Naive thymus-derived CD4-positive, alpha-beta T cell (primary cell): ENCODE measurements at places on chromosomes 5 and 9.
A peak's percentile ranks its signal among the peaks of the same experiment; 100 is the strongest.

DNA sequence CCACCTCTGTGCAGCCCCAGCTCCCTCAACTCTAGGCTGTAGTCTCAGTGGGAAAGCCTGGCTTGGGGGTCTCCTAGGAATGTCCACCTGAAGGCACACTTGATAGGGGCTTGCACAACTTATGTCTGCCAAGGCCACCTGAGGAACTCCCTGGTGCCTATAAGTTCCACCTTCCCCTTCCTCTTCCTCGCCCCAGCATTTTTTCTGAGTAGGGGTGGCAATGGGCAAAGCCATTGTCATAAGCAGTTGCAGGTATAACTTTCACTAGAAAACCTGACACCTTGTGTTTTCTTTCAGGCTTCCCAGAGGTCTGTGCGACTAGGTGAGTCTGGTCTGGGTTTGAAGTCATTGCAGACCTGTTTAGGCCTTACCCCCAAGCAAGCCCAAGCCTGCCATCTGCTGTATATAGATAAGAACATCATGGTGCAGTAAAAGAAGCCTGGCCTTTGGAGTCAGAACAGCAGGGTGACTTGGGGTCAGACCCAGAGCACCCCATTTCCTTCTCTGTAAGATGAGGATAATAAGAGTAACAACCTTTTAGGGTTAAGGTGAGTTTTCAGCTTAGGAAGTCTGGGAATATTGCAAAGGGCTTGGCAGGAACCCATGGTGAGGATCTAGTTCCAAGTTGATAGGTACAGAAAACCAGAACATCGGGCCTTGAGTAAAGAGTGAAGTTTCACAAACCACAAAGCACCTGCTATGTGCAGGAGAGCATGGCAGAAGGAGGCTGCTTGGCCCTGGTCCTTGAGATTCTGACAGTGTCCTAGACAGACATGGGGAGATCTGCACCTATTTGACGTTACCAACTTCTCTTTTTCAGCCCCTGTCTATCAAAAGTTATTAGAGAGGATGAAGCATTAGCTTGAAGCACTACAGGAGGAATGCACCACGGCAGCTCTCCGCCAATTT lies 33.8 kb downstream of the TGFBI start:
- H3K27ac ChIP-seq: no peak overlapping the region
- no peak for DNase-seq
- no peaks in the 10 kb centered on the region for H3K4me1 ChIP-seq
- no peak overlapping the region for H3K4me3 ChIP-seq
- H3K36me3 ChIP-seq: no peaks in the 10 kb centered on the region

DNA sequence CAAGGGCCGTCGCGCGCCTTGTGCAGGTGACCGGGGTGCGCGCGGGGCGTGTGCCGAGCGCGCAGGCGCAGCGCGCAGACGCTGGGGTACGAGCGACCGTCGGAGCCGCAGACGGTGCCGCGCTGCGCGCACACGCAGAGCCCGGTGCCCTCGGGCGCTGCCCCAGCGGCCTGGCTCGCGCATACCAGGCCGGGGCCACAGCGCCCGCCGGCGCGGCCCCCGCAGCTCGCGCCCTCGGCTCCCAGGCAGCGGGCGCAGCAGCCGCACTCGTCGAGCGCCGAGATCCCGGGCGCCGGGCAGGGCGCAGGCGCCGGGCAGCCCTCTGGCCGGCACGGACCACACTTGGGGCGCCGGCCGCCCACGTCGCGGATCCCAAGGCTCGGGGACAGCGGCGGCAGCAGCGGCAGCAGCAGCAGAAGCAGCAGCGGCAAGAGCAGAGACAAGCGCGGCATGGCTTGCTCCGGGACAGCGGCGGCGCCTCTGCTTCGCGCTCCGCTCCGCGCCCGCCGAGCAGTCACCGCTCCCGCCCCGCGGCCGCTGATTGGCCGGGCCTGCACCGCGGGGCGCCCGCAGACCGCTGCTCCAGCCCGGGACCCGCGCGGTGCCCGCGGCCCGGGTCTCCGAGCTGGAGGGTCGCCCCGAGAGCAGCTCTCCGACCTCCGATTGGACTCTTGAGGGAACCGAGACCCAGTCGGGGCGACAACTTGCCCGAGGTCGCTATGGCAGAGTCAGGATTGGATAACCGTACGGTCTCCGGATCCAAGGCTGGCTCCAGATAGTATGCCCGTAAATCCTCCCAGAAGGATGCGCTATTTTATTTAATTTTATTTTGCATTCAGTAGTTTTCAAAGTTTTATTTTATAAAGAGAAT lies at the start of gene IGFBPL1:
Gene IGFBPL1 (minus strand): TSS at position 482 of the 871 bp plus-strand sequence. CDS start 30 bp downstream, at position 452.
- no peak within 1 kb of the TSS for H3K4me3 ChIP-seq
- no peaks in the 10 kb centered on the region for H3K4me1 ChIP-seq
- no peaks in the 10 kb centered on the region for H3K36me3 ChIP-seq
- no peak within 1 kb of the TSS for H3K27ac ChIP-seq
- DNase-seq: peak; percentile 22

DNA sequence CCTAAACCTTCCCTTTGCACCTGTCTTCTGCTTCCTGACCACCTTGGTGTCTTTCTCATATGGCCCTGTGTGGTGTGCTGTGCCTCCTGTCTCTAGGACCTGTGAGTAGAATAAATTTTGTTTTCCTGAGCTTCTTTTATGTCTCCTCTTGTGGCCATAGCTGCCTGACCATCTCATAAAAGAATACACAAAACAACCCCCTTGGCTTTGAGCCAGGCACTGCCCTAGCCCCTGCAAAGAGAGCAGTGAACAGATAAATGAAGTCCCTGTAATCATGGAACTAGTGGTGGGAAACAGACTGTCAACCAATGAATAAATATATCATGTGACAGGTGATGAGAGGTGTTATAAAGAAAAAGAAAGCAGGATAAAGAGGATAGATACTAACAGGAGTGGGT lies 485.1 kb downstream of the CSNK1G3 start:
- H3K27ac ChIP-seq: no peak overlapping the region
- no peaks in the 10 kb centered on the region for H3K4me1 ChIP-seq
- H3K36me3 ChIP-seq: no peaks in the 10 kb centered on the region
- H3K4me3 ChIP-seq: no peak overlapping the region
- DNase-seq: no peak

- no peaks in the 10 kb centered on the region for H3K36me3 ChIP-seq
- H3K27me3 ChIP-seq: no peaks in the 10 kb centered on the region
Measured at GRCh38 chr9:90883661-90884060, 82.0 kb downstream of the SYK start.

GRCh38 chr5:39314591-39314990 lies 49.7 kb downstream of the C9 start:
- H3K36me3 ChIP-seq: no peaks in the 10 kb centered on the region
- no peak for DNase-seq
- H3K4me3 ChIP-seq: no peak overlapping the region
- no peaks in the 10 kb centered on the region for H3K27me3 ChIP-seq
- no peak overlapping the region for H3K27ac ChIP-seq

DNA sequence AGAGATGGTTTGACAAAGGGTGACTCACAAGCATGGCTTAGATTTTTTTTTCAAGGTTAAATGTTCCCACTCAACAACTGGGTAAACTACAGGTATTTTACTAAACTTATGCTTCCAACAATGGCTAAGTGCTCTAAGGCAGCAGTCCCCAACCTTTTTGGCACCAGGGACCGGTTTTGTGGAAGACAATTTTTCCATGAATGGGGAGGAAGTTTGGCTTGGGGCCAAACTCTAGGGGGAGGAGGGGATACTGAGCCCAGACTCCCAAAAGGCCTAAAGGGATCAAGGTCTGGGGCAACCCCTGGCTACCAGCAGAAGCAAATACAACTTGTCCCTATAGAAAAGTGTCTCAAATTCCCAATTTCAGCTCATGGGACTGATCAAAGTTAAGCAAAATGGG lies 32.0 kb upstream of the HSD17B3 start:
- H3K36me3 ChIP-seq: no peaks in the 10 kb centered on the region
- no peaks in the 10 kb centered on the region for H3K4me1 ChIP-seq
- H3K27ac ChIP-seq: no peak overlapping the region
- H3K27me3 ChIP-seq: no peaks in the 10 kb centered on the region

- DNase-seq: no peak
- no peaks in the 10 kb centered on the region for H3K27me3 ChIP-seq
- H3K4me1 ChIP-seq: peaks cover 14% of the 10 kb centered on the region
- H3K36me3 ChIP-seq: no peaks in the 10 kb centered on the region
- no peak overlapping the region for H3K27ac ChIP-seq
Measured at GRCh38 chr5:65984098-65984885, 57.9 kb downstream of the ERBIN start.

- DNase-seq: no peak
- H3K27ac ChIP-seq: no peak overlapping the region
- no peak overlapping the region for H3K4me3 ChIP-seq
- no peaks in the 10 kb centered on the region for H3K4me1 ChIP-seq
Measured at GRCh38 chr9:8883321-8883720, 1083.7 kb upstream of the DMAC1 start.

DNA sequence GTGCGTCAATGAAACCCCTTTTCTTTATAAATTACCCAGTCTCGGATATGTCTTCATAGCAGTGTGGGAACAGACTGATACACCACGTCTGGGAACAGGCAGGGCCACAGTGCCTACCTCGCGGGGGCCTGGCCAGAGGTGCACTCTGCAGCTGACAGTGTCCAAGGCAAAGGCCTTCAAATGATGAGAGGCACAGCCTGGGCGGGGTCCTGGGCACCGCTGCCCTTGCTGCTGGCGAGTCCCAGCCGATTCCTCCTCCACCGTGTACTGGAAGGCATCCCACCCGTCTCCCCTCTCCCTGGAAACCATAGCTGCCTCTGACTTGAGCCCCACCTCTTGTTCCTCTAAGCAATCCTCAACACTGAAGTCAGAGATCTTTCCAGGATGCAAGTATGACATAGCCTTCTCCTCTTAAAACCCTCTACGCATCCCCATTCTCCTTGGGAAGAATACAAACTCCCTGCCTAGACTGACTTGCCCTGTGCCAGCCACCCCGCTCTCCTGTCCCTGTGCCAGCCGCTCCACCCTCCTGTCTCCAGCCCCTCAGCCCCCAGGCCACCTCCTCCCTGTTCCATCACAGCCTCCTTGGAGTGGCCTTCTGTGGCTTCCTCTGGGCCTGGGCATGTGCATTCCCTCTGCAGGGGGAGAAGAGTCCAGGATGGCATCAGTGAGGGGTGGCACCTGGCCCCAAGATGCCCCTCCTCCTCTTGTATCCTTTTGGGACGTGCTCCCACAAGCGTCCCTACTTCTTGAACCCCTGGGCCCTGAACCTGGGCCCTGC lies 8.1 kb upstream of the COL5A1 start:
- H3K4me1 ChIP-seq: no peaks in the 10 kb centered on the region
- no peaks in the 10 kb centered on the region for H3K36me3 ChIP-seq
- H3K27me3 ChIP-seq: no peaks in the 10 kb centered on the region
- H3K27ac ChIP-seq: no peak overlapping the region
- no peak for DNase-seq

- H3K27ac ChIP-seq: no peak overlapping the region
- no peak overlapping the region for H3K4me3 ChIP-seq
- H3K27me3 ChIP-seq: no peaks in the 10 kb centered on the region
- no peaks in the 10 kb centered on the region for H3K36me3 ChIP-seq
Measured at GRCh38 chr5:60835554-60835953, 8.5 kb downstream of the ELOVL7 start.

GRCh38 chr5:65624025-65624570 lies at the start of gene TRIM23:
Gene TRIM23, minus strand, starts transcription at chr5:65624333. Its CDS starts 59 bp downstream, at chr5:65624274.
- DNase-seq: peak; percentile 95
- H3K27ac ChIP-seq: peak within 1 kb of the TSS; percentile 92
- H3K27me3 ChIP-seq: no peaks in the 10 kb centered on the region
- no peaks in the 10 kb centered on the region for H3K36me3 ChIP-seq

GRCh38 chr5:164059471-164059870 lies 554.1 kb downstream of the MAT2B start:
- DNase-seq: no peak
- no peaks in the 10 kb centered on the region for H3K27me3 ChIP-seq
- H3K27ac ChIP-seq: no peak overlapping the region
- no peaks in the 10 kb centered on the region for H3K4me1 ChIP-seq
